ENCODE measurements at places on chromosomes 1 and 21. TPM values are rescaled to one million over a fixed set of nuclear protein-coding genes. Genes with fewer than 3 reads are reported as not detected.

GRCh38 chr1:1020000-1020404 lies at the start of gene AGRN:
Gene AGRN, plus strand, starts transcription at chr1:1020120. Its CDS starts 53 bp downstream, at chr1:1020173.
- peaks cover 34% of the 10 kb centered on the region for H3K4me1 ChIP-seq
- DNase-seq = no peak
- peaks cover 21% of the 10 kb centered on the region for H3K36me3 ChIP-seq
- peak within 1 kb of the TSS; percentile 69 for H3K27ac ChIP-seq
- peak within 1 kb of the TSS; percentile 65 for H3K4me3 ChIP-seq

GRCh38 chr1:236507022-236507700 lies 16.6 kb upstream of the LGALS8 start:
- DNase-seq = no peak
- no peak overlapping the region for H3K4me3 ChIP-seq
- H3K27me3 ChIP-seq = peaks cover 12% of the 10 kb centered on the region
- H3K4me1 ChIP-seq = peaks cover 20% of the 10 kb centered on the region
- no peak overlapping the region for H3K27ac ChIP-seq

Gene AKT3
- 23.9 TPM for total RNA-seq

DNA sequence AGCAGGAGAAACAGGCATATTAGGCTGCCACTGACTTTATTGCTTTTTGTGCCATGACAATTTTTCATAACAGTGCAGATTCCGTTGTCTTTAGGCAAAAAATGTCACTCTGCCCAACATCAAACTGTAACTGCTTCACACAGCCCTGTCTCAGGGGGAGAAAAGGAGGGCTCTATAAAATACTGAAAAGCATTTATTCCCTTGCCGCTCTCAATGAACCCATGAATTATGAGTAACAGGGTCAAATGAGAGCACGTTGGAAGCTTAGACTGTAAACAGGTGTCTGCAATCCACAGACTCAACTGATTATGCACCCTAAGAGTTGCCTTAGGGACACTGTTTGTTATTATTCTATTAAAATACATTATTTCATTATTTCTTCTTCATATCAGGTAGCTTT lies 292.1 kb upstream of the FMN2 start:
- no peak overlapping the region for H3K27ac ChIP-seq
- H3K4me1 ChIP-seq = no peaks in the 10 kb centered on the region
- no peak overlapping the region for H3K4me3 ChIP-seq
- no peaks in the 10 kb centered on the region for H3K27me3 ChIP-seq
- no peak for DNase-seq
- H3K36me3 ChIP-seq = no peaks in the 10 kb centered on the region

GRCh38 chr1:87115891-87116290 lies 201.5 kb downstream of the HS2ST1 start:
- H3K4me3 ChIP-seq = no peak overlapping the region
- H3K27ac ChIP-seq = no peak overlapping the region
- no peaks in the 10 kb centered on the region for H3K27me3 ChIP-seq
- no peak for DNase-seq
- H3K36me3 ChIP-seq = no peaks in the 10 kb centered on the region
- no peaks in the 10 kb centered on the region for H3K4me1 ChIP-seq

DNA sequence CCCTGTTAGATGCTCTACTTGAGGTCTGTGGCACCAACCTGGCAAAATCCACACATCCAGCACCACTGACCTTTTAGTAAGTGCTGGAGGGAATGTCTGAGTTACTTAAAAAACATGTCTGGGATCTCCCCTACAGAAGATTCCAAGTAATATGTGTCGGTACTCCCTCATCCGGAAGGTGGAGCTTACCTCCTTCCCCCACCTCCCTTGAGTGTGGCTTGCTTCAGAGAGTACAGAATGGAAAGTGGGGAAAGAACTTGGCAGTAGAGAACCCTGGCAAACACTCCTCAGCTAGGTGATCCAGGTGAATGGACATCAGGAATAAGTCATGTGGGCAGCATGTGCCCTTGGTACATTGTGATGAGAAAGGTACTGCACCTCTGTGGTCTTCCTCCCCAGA lies 49.0 kb upstream of the BCAR3 start:
- H3K27ac ChIP-seq = no peak overlapping the region
- peaks cover 1% of the 10 kb centered on the region for H3K27me3 ChIP-seq
- no peaks in the 10 kb centered on the region for H3K4me1 ChIP-seq
- DNase-seq = no peak
- H3K4me3 ChIP-seq = no peak overlapping the region

DNA sequence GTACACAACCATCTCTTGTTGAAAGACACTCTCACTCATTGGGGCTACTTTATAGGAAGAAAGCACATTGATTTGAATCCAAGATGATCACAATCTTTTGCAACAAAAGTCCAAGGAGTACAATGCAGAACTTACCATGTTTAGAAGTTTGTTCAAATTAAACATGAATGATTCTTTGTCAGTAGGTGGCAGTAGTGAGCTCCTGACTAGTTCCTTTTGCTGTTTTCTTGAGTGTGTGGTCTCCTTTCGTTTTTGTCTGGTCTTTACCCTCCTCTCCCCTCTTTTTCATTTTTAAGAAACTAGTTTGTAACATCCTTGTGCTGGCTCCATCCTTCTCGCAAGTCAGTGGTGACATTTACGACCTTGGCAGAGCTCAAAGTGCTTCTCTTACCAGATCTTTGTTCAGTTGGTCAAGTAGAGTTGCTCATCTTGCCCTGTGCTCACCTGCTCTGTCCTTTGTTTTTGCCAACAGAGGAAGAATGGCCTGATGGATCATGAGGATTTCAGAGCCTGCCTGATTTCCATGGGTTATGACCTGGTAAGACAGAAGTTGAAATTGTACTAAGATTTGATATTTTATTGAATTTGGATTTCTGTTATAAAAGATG lies 35.7 kb upstream of the MTR start:
- no peaks in the 10 kb centered on the region for H3K27me3 ChIP-seq
- peaks cover 1% of the 10 kb centered on the region for H3K4me1 ChIP-seq
- H3K4me3 ChIP-seq = no peak overlapping the region
- no peaks in the 10 kb centered on the region for H3K36me3 ChIP-seq
- no peak overlapping the region for H3K27ac ChIP-seq

- H3K27me3 ChIP-seq = no peaks in the 10 kb centered on the region
- no peak overlapping the region for H3K27ac ChIP-seq
- no peaks in the 10 kb centered on the region for H3K4me1 ChIP-seq
- no peak overlapping the region for H3K4me3 ChIP-seq
- no peaks in the 10 kb centered on the region for H3K36me3 ChIP-seq
Measured at GRCh38 chr1:74712881-74713280, 20.0 kb downstream of the CRYZ start.

Gene TMEM240
- total RNA-seq = 1.0 TPM

DNA sequence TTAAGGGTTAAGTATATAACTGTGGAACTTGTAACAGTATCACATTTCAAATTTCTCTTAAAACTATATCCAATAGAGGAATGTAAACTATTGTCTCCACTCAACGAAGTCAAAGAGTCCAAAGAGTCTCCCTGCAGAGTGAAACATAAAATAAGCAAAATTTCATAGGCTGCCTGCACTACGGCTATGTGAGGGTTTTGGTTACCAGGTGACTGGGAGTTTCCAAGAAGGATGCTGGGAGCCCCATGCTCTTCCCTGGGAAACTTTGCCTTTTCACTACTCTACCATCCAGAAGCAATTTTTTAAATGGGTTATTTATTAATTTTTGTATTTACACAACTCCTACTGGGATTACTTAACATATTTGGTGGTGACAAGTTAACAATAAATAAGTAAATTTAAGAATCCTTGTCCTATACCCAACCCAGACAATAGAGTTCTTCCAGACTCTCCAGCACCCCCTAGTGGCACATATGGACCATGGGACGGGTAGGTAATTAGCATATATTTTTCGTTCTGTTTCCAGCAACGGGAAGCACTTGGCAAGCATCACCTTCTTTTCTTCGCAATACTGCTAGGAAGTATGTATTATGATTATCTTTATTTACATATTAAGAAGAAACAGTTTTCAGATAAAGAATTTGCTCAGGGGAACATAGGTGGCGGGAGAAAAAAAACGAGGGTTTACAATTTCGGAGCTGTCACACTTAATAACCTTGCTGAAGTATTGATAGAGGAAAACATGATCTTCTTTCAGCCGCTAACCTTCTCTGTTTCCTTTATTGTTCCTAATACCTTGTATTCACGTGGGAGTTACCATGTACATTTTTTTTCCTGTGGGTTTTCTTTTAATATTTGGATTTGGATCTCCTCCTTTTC lies 3.5 kb downstream of the FMO2 start:
- H3K4me3 ChIP-seq = no peak overlapping the region

GRCh38 chr1:41135196-41135947 lies 106.7 kb downstream of the SCMH1 start:
- H3K4me1 ChIP-seq = no peaks in the 10 kb centered on the region
- H3K4me3 ChIP-seq = no peak overlapping the region
- no peak overlapping the region for H3K27ac ChIP-seq
- peaks cover 58% of the 10 kb centered on the region for H3K36me3 ChIP-seq
- no peaks in the 10 kb centered on the region for H3K27me3 ChIP-seq

DNA sequence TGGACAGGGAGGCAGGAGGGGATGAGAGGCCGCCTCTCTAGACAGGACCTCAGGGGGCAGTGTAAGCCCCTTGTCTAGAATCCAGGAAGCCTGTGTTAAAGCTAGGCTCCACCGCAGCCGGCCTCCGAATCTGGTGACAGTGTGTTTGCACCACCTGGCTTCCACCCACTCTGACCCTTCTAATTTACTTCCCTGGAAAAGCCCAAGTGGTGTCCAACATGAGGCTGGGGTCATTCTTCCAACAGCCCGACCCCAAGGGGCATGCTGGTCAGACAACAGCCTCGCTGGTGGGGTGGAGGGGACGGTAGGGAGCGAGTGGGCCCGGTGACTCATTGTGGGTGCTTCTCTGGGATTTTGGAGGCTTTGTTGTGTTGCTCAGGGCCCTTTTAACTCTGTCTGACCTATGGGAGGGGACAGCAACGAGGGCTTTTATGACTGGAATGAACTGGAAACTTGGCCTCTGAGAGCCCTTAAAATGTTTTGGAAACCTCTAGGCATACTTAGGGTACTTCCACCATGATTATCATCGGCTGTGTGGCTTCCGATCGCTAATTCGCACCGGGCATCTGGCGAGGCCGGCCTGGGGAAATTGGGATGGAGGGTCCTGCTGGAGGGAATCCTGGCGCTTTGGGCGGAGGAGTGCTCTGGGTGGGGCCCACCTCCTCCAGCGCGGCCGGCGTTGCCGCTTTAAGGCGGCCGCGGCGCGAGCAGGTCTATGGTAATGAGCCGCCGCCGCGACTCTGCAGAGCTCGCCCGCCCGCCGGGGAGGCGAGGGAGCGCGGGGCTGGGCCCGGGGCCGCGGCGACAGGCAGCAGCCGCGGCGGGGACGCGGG lies at the start of gene CELSR2:
CELSR2 (plus strand) TSS at position 743 of the 833 bp plus-strand sequence. CDS start 541 bp downstream, outside the sequence.
- no peaks in the 10 kb centered on the region for H3K36me3 ChIP-seq
- peak within 1 kb of the TSS; percentile 63 for H3K4me3 ChIP-seq
- H3K27me3 ChIP-seq = peaks cover 12% of the 10 kb centered on the region
- H3K27ac ChIP-seq = no peak within 1 kb of the TSS
- peaks cover 7% of the 10 kb centered on the region for H3K4me1 ChIP-seq

Measured in activated CD8-positive, alpha-beta T cell treated with anti-CD3 and anti-CD28 coated beads, Interleukin-2, amount 10 ng/mL, durations not matched to agents 7 days and 5 days (primary cell).